ENCODE measurements at places on chromosomes 12 and 14. TPM values are rescaled to one million over a fixed set of nuclear protein-coding genes. Genes with fewer than 3 reads are reported as not detected.

The SMIM41 gene
- total RNA-seq: not detected

The LRP1-AS gene
- total RNA-seq: not detected

The ZNF10 gene
- total RNA-seq: 4.9 TPM

The PAX9 gene
- total RNA-seq: not detected

The SDR9C7 gene
- total RNA-seq: not detected

The AICDA gene
- total RNA-seq: not detected

The DNAJC22 gene
- total RNA-seq: not detected

The CHPT1 gene
- 20.0 TPM for total RNA-seq

The INSM2 gene
- total RNA-seq: not detected

The NOXRED1 gene
- total RNA-seq: 0.38 TPM

The SLC5A8 gene
- total RNA-seq: not detected

The SERPINA10 gene
- not detected for total RNA-seq

The CIDEB gene
- total RNA-seq: 10.9 TPM

The RNASE7 gene
- not detected for total RNA-seq

Data from activated naive CD4-positive, alpha-beta T cell treated with anti-CD3 and anti-CD28 coated beads for 36 hours (primary cell).